Stimulated activated CD4-positive, alpha-beta T cell treated with anti-CD3 and anti-CD28 coated beads, Interleukin-1b, Interleukin-23, amount 100 ng/mL, for 1 hour (primary cell): ENCODE measurements at places on chromosomes 3 and 15.
A peak's percentile ranks its signal among the peaks of the same experiment; 100 is the strongest.

GRCh38 chr3:185959609-185960521 is 22.1 kb upstream of the TRA2B start:
- no peak for DNase-seq

GRCh38 chr15:90211440-90212143 is 10.5 kb downstream of the SEMA4B start:
- DNase-seq, result no peak

DNA sequence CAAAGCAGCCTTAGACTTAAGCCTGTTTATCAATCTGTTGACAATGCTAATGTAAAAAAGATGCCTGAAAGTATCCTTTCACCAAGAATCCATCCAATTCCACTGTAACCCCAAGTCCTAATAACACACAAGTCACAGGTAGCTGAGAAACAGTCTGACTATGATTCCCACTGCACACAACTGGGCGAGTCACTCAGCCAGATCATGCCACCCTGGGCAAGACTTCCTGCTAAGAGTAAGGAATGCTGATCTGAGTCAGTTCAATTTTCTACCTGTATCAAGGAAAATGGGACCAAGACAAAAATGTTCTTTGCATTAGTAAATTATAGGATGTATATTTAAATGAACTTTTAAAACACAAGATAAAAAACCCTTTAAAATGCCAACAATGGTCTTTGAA is 33.3 kb downstream of the NPTN start:
- DNase-seq, result no peak

DNA sequence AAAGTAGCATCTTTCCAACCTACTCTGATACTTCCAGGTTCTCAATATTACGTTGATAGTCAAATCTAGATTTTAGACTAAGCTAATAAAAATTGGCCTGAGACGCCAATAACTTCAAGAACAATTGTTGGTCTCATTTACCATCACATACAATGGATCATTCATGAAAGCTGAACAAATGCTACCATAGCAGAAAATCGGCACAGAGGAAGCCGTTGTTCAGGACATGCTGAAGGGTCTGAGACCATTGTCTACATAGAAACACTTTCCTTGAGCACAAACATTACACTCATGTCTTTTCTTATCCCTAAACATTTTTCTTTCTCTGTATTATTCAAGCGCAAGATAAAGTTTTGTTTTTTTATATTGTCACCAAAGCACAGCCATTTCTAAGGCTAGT is 37.2 kb upstream of the FHIT start:
- no peak for DNase-seq

- no peak for DNase-seq
Measured at GRCh38 chr3:71450162-71450561, 133.4 kb downstream of the FOXP1 start.

DNA sequence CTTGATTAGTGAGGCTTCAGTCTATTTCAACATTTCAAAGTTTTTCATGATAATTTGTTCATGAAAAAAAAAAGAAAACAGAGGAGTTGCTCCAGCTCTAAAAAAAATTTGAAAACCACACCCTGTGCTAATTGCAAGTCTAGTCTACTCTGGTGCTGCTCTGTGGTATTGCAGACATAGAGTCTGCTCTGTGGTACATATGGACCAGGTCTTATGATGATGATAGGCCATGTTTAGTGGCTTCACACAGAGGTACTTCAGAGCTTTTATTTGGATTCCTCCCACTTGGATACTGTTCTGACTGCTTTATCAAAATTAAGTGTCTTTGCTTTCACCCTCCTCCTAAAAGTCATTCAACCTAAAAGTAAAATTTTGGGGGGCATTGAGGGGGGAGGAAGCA is 160.8 kb downstream of the ALCAM start:
- DNase-seq, result no peak

- DNase-seq, result no peak
Measured at GRCh38 chr15:85489773-85490493, 109.5 kb downstream of the AKAP13 start.

- peak; percentile 69 for DNase-seq
Measured at GRCh38 chr3:151168269-151169094, 34.5 kb downstream of the GPR171 start.

GRCh38 chr15:43186003-43186353 is 775 bp downstream of the CCNDBP1 start:
- DNase-seq, result no peak

GRCh38 chr15:68420186-68420684 is 11.7 kb downstream of the ITGA11 start:
- no peak for DNase-seq

- no peak for DNase-seq
Measured at GRCh38 chr3:72679540-72680198, 168.6 kb downstream of the SHQ1 start.

GRCh38 chr3:138442433-138442832 is 8.0 kb downstream of the ESYT3 start:
- DNase-seq, result no peak

GRCh38 chr3:94071713-94072284 is 8.9 kb downstream of the NSUN3 start:
- DNase-seq, result no peak

GRCh38 chr3:173933113-173933512 is 535.6 kb downstream of the NLGN1 start:
- DNase-seq, result no peak

GRCh38 chr15:25171111-25171811 is 216.5 kb downstream of the SNRPN start:
- no peak for DNase-seq

DNA sequence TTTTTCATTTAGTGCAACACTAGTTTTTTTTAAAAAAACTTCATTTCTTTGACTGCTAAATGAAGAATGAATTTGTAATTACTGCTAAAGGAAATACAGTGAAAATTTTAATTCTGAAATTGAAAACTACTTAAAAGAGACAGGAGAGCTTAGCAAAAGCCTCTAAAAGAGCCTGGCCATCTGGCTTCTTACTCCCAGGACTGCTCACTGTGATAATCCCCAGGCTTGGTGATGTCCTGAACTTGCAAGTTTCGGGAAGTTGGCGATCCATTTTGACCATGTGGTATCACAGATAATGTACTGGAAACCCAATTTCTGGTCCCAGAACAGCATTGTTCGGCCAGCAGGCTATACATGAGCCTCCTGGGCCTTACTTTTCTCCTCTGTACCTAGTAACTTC is 292.1 kb downstream of the FGF12 start:
- DNase-seq, result no peak

GRCh38 chr3:98812851-98813374 is 49.8 kb downstream of the ST3GAL6 start:
- DNase-seq, result no peak

GRCh38 chr3:186467969-186468368 is 76.2 kb downstream of the CRYGS start:
- DNase-seq, result no peak

DNA sequence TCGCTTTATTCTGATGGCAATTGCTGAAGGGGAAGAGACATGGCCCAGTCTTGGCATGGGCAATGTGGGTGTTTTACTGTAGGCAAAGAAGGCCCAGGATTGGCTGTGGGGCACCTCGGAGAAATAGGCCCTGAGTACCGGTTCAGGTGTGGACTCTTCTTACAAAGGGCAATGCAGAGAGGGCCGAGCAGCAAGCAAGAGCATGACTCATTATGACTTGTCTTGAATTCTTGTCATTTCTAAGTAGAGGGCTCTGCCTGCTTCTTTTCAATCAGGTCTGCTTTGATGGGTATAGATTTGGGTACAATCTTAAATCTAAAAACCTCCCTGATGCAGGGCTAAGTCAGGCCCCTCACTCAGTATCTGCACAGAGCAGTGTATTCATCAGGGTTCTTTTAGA is 14.8 kb upstream of the BUB1B start:
- no peak for DNase-seq

- no peak for DNase-seq
Measured at GRCh38 chr3:123804676-123805075, 79.5 kb downstream of the MYLK start.

- no peak for DNase-seq
Measured at GRCh38 chr3:81823882-81824395, 62.5 kb upstream of the GBE1 start.

DNA sequence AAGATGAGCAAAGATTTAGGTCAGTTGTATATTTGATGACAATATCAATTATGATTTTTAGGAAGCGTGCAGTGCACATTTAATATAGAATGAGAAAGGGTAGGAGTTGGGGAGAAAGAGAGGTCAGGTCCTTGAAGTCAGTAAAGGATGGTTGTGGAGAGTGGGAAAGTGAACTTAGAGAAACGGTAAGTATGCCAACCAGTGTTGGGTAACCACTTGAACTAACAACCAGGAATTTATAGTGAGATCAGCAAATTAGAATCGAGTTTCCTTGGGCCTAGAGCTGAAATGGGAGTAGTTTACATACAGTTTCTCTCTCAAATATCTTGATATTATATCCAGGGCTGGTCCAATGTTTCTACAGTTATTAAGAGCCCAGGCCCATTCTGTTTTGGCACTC is 188.5 kb upstream of the RBMS3 start:
- DNase-seq, result no peak

GRCh38 chr15:49248291-49248690 is 78.2 kb downstream of the GALK2 start:
- DNase-seq, result no peak

GRCh38 chr3:72273615-72274014 is 488.7 kb upstream of the PROK2 start:
- DNase-seq, result no peak

DNA sequence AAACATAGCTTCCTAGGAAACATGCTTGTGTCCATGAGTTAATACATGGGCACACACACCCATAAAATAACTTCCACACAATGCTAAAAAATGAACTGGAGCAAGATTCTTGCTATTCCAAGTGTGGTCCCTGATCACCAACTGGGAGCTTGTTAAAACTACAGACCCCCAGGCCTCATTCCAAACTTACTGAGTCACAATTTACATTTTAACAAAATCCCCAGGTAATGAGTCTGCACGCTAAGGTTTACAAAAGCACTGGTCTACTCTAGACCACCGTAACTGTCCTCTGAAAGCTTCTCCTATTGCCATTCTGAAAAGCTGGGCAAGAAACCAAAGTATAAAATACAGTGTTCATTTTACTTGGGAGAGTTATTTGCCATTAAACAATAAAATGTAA is 45.4 kb downstream of the IGF2BP2 start:
- no peak for DNase-seq

DNA sequence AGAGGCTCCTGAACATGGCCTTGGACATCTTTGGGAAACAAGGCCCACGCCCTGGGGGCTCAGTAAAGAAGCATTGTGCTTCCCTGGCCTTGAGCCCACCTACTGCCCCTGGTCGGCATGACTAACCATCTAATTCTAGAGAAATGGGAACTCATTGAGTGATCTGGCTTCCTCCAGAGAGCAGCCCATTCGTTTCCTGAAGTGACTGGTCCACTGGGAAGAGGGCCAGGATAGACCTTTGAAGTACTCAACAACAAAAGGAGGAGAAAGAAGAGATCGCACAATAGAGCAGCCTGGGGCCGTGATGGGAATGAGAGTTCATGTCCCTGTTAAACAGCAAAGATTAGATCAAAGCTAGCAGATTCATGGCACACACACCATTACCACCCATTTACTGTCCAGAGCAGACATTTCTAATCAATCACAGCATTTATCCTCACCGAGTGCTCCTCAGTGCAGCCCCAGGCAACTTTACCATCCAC is 514.4 kb upstream of the PROK2 start:
- no peak for DNase-seq

DNA sequence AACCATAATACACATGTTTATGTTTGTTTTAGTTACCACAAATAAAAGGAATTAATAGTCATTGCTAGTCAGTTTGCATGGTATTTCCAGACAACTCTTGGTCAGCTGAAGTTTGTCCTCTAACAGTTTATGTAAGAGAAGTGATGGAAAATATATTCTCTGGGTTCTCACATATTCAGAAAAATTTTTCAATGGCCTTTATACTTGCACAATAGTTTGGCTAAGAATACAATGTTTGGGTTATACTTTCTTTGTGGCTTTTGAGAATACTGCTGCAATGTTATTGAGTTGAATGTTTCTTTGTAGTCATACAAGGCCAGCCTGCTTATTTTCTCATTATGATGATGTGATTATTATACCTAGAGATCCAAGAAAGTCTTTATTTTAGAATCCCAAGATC is 133.9 kb downstream of the RAP2B start:
- no peak for DNase-seq

- DNase-seq, result no peak
Measured at GRCh38 chr15:48536681-48537091, 108.8 kb downstream of the FBN1 start.

DNA sequence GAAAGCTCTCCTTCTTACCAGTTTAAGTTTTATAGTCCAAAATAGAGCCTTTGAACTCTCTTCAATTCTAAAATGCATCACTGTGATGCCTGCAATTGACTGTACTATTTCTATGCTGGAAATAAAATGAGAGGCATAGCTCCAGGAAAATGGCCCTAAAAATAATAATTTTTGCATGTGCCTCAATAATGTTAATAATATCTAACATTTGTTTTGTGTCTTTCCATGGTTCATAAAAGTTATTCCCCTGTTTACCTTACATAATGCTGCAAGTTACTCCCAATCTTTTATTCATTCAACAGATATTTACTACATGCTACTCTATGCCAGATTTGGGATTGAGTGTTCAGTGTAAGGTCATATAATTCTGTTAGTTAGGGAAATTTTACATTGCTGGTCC is 574.0 kb downstream of the RBMS3 start:
- no peak for DNase-seq

DNA sequence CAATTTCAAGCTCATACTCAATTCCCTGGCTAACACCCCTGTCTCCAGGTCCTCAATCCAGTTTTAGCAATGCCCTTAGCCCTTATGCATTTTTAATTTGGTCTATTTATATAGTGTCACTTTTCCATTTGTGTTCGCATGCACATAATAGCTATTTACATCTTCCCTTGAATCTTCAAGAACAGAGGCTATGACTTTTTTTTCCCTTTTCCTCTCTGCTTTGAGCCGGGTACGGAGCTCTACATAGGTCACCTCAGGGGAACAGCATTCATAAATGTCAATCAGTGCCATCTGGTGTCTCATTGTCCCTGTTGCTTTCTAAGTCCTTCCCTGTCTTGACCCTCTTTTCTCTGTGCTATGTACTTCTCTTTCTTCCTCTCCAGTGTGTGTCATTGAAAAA is 26.5 kb upstream of the ACTC1 start:
- no peak for DNase-seq

GRCh38 chr3:134155446-134155845 is 95.2 kb downstream of the RYK start:
- DNase-seq, result no peak

GRCh38 chr15:70539409-70539808 is 223.9 kb downstream of the UACA start:
- DNase-seq, result no peak

DNA sequence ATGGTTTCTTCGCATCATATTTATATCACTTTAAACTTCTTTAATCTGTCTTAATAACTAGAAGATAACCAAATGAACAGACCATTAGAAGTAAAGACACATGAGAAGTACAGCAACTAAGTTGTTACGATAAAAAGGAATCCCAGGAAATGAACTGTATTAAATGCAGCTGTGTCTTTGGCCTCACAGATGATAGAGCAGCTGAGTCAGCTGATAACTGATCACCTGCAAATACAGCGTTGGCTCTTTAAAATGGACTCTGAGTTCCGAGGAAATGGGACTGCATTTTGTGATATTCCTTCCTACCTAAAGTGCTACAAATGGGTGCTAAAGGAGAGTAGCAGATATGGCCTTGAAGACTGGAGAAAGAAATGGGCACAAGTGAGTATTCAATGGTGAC is 121.0 kb upstream of the C15orf61 start:
- DNase-seq, result no peak

GRCh38 chr15:83380682-83381081 is 66.5 kb upstream of the SH3GL3 start:
- DNase-seq, result no peak
